Urothelium cell line (cell line): ENCODE measurements at places on chromosomes 13 and 19.

- no peak for DNase-seq
These were observed 53.8 kb downstream of the ATP11A start for GRCh38 chr13:112743451-112744167.

DNA sequence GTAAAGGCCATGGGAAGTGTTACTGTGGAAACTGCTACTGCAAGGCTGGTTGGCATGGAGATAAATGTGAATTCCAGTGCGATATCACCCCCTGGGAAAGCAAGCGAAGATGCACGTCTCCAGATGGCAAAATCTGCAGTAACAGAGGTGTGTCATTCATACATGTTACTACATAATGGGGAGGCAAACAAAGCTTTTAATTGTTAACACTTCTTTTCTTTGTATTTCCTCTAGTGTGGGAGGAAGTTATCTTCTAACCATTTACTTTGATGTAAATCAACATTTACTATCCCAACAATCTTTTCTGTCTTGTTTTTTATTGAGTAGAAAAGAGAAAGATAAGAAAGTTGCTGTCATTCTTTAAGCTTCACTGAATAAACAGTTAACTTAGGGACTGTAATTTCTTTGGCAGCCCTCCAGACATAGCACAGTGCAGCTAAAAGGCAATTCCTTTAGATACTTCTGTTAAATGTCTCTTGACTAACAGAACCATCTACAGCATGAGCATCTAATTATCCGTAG lies 126.9 kb downstream of the ITGBL1 start:
- no peak for DNase-seq

DNA sequence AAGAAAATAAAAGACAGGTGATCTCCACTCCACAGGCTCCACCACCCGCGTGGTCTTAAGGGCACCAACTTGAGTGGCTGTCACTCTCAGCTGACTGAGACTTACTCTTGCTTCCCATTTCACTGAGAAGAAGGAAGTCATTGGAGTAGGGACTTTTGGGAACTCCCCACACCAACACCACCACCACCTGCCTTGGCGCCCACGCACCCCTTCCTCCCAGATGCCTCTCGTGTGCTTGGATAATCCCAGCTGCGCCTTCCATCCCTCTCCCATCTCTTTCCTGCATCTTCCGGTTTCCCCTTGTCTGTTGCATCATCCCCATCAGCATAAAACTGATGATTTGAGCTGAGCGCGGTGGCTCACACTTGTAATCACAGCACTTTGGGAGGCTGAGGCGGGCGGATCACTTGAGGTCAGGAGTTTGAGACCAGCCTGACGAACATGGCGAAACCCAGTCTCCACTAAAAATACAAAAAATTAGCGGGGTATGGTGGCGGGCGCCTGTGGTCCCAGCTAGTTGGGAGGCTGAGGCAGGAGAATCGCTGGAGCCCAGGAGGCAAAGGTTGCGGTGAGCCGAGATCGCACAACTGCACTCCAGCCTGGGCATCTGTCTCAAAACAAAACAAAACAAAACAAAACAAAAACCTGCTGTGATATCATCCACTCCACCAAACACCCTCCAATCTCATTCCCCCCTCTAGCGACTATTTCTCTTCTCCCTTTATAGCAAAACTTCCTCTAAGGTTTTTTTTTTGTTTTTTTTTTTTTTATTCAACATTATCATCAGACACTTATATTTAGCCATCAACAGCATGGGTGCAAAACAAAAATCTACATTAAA lies 25.5 kb downstream of the AP2S1 start:
- DNase-seq: no peak

- no peak for DNase-seq
These were observed 4.8 kb upstream of the NFIC start for GRCh38 chr19:3361384-3362216.

GRCh38 chr13:30829833-30830637 lies 76.0 kb upstream of the MEDAG start:
- peak; percentile 52 for DNase-seq

DNA sequence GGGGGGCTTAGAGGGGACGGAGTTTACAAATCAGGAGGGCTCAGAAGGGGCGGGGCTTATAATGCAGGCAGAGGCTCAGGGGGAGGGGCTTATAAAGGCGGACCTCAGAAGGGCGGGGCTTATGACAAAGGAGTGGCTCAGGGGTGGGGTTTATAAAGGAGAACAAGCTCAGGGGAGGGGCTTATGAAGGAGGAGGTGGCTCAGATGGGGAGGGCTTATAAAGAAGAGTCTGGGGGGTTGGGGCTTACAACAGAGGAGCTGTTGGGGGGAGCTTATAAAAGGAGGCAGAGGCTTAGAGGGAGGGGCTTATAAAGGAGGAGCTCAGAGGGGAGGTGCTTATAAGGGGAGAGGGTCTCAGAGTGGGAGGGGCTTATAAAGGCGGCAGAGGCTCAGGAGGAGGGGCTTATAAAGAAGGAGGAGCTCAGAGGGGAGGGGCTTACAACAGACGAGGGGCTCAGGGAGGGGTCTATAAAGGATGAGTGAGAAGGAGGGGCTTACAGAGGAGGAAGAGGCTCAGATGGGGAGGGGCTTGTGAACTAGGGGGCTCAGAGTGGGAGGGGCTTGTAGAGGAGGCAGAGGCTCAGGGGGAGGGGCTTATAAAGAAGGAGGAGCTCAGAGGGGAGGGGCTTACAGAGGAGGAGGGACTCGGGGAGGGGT lies 1.0 kb downstream of the SMIM24 start:
- DNase-seq: no peak

DNA sequence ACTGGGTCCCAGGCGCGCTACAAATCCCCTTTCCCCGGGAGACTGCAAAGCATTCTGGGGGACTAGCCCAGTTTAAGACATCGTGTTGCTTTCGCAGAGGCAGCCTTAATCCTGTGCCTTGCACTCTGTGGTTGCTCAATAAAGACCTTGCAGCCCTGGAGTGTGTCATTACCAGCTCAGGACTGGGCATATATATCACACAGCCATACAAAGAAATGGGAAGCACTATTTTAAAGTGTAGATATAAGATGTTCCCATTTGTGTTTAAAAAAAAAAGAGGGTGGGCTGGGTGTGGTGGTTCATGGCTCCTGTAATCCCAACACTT lies 11.1 kb downstream of the NAPA start:
- no peak for DNase-seq

- no peak for DNase-seq
These were observed 14.6 kb upstream of the SERPINE3 start for GRCh38 chr13:51324714-51325420.

DNA sequence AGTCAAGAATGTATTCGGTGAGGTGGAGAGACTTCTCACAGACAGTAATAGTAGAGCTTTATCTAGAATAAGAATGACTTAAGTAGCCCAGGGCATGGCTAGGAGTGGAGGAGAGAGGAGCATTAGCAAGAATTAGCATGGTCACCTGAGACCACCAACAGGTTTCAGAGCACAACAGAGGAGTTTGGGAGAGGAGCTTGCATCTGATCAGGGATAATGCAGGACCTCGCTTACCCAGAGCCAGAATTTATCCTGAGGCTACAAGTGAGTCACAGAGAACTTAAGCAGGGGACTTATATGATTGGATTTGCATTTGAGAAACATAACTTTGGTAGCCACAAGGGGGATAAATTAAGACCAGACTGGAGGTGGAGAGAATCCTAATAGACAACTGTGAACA lies 102.1 kb upstream of the FNDC3A start:
- DNase-seq: no peak

GRCh38 chr13:92224052-92224821 lies 825.8 kb downstream of the GPC5 start:
- peak; percentile 46 for DNase-seq

GRCh38 chr13:64680739-64681138 lies 2549.4 kb downstream of the PCDH9 start:
- DNase-seq: no peak

GRCh38 chr19:33700408-33701013 lies 78.8 kb downstream of the CHST8 start:
- DNase-seq: no peak

DNA sequence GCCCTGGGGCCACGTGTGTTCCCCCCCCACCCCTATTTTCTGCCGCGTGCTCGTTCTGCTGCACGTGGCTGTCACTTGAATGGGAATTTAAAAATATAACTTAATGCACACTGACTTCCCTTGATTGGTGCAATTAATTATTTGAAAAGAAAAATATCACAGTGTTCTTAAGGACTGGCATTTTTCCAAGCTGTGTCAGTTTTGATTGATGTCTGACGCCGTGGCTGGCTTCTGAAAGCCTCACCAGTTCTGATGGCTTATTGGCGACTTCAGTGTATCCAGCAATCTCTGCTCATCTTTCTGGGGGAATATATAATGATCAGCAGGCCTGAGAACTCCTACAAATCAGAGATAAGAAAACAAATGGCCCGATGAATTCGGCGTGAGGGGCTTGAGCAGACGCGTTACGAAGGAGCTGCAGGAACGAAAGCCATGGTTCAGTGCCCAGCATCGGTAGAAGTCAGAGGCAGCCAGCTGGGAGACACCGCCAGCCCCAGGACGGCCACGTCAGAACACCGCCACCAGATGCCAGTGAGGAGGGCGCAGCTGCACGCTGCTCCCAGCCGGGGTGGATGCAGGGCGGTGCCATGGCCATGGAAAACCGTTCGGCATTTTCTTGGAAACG lies 111.2 kb downstream of the KDM4B start:
- DNase-seq: no peak

- no peak for DNase-seq
These were observed 56.4 kb downstream of the SIPA1L3 start for GRCh38 chr19:37963190-37963936.

DNA sequence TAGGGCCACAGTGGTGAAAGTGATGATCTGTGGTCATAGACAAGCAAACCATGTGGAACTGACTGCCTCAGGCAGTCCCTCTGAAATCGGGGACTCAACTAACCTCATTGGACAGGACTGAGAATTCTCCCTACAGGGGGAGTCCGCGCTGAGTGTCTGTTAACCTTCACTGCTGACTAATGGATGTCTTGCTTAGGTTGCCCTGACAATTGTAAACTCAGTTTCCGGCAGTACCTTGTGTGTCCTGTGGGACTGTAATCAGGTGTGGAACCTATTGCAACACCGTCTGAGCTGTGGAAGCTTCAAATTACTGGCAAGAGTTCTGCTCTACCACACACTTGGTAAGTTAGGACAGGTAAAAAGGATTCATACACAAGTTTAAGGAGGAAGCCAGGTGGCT lies 21.8 kb downstream of the ZNF77 start:
- no peak for DNase-seq

GRCh38 chr13:97639236-97639635 lies 205.3 kb downstream of the RAP2A start:
- DNase-seq: no peak

DNA sequence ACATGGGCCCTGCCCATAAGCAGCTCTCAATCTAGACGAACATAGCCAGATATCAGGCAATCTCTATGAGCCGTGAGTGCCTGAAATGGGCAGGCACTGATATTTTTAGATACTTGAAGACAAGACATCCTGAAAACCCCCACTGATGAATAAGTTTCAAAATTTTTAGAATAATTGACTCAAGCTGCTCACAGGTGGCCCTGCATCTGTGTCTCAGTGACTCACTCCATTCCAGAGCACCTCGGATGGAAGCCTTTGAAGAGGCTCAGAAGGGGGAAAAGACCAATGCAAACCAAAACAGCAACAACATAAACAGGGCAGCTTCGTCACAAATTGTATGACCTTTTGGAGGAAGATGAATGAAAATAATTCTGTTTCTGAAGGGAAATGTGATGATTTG lies 42.8 kb upstream of the SLC46A3 start:
- peak; percentile 41 for DNase-seq

DNA sequence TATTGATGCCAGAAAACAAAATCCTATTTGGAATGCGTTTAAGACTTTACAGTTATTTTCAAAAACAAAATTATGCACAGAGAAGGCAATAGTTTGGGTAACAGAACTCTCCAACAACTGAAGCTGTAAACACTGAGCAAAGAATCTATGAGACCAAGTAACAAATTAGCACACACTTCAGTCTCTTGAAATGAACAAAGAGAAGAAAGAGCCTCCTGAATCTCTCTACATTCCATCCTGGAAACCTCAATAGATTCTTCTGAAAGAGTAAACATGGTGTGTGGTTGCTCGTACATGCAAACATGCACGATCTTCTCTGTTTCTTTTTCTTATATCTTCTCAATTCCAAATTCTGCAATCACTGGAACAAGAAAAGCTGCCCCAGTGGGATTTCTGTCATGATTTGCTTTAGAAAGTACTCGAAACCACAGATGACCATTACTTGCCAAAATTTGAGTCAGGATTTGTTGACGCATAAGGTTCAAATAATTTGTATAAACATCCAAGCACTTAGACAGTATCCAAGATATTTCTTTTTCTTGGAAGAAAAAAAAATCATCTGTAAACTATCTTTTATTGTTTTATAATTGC lies 137.9 kb upstream of the DACH1 start:
- no peak for DNase-seq

DNA sequence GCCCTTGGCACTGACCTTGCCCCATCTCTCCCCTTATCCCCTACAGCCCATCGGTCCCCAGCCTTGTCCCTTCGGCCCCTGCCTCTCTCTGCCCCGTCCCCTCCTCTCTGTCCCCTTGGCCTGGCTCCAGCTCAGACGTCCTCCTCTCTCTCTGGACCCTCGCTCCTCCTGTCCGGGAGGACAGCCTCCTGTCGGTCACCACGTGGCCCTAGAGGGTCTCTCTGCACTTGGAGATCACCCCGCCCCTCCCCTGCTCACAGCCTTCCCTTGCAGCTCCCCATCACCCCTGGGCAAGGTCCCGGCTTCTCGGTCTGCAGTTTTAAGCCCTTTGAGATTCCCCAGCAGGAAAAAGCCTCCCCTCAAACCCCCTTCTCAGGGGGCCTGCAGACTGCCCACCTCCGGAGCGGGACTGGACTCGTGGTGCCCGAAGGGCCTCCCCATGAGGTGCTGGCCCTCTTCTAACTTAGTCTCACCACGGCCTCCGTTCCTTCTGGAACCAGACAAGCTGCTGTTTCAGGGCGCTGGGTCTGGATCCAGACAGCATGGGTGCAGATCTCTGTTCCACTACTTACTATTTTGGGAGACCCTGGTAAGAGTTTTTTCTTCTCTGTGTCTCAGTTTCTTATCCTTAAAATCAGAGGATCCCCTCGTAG lies 3.3 kb upstream of the KLK15 start:
- no peak for DNase-seq

- DNase-seq: no peak
These were observed 10.5 kb downstream of the AP1M1 start for GRCh38 chr19:16208064-16208759.

DNA sequence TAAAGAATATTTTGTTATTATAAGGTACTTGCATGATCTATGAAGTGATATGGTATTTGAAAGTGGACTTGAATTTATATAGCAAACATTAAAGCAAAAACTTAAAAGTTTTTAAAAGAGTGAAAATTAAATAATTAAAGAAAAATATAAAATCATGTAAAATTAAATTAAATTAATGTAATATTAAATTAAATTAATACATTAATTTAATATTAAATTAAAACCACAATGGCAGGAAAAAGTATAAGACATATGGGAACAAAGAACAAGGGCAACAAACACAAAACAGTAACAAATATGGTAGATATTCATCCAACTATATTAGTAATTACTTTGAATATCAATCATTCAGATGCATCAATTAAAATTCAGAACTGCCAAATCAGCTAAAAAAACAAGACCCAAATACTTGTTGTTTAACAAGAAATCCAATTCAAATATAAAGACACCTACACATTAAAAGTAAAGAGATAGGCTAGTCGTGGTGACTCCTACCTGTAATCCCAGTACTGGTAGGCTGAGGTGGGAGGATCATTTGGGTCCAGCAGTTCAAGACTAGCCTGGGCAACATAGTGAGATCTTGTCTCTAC lies 992.2 kb upstream of the MIR17HG start:
- DNase-seq: no peak
